Spinal cord (tissue), 10 donors: ENCODE measurements at places on chromosomes 1 and 21. TPM values are rescaled to one million over a fixed set of nuclear protein-coding genes. Genes with fewer than 3 reads are reported as not detected.
A peak's percentile ranks its signal among the peaks of the same experiment; 100 is the strongest.

OR2L3 gene
- polyA plus RNA-seq, result 0.42 TPM

MMP23B gene
- polyA plus RNA-seq, result 8.5 TPM

MFSD2A gene
- 42.9 TPM for polyA plus RNA-seq

FCRL5 gene
- not detected for polyA plus RNA-seq

SPRR2G gene
- polyA plus RNA-seq, result not detected

GPR25 gene
- polyA plus RNA-seq, result 0.44 TPM

RIPK4 gene
- 0.11 TPM for polyA plus RNA-seq

TAF12 gene
- polyA plus RNA-seq, result 28.8 TPM

CATSPERE gene
- polyA plus RNA-seq, result 1.2 TPM

ATP13A2 gene
- polyA plus RNA-seq, result 308 TPM

IFI44 gene
- 38.3 TPM for polyA plus RNA-seq

RALGPS2 gene
- 31.1 TPM for polyA plus RNA-seq

TNFRSF9 gene
- not detected for polyA plus RNA-seq

NUP210L gene
- polyA plus RNA-seq, result 0.16 TPM

C1orf174 gene
- 27.2 TPM for polyA plus RNA-seq

SLC22A15 gene
- 28.5 TPM for polyA plus RNA-seq

HHAT gene
- polyA plus RNA-seq, result 5.2 TPM

DNA sequence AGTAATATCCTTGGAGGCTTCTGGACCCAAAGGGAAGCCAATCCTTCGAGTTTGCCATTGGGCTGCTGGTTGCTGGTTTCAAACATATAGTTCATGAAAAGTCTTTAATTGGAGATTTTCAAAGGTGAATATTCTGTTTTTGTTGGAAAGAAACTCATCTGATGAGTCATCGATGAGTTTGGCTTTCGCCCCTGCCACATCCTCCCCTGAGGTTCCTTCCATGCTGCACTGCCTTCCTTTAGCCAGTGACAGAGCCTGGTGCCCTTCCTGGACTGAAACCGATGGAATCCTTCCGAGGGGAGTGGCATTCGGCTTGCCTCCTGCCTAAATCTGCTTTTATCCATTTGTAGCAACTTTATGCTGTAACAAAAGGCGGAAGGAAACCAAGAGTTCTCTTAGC, 550.0 kb downstream of the KIF26B start:
- no peak for DNase-seq
- H3K36me3 ChIP-seq, result peaks cover 12% of the 10 kb centered on the region

- peaks cover 10% of the 10 kb centered on the region for H3K4me1 ChIP-seq
- H3K27me3 ChIP-seq, result no peaks in the 10 kb centered on the region
- H3K4me3 ChIP-seq, result no peak overlapping the region
- H3K27ac ChIP-seq, result no peak overlapping the region
- peak; percentile 21 for DNase-seq
These were observed 4.3 kb upstream of the MFAP2 start for GRCh38 chr1:16984717-16985116.

DNA sequence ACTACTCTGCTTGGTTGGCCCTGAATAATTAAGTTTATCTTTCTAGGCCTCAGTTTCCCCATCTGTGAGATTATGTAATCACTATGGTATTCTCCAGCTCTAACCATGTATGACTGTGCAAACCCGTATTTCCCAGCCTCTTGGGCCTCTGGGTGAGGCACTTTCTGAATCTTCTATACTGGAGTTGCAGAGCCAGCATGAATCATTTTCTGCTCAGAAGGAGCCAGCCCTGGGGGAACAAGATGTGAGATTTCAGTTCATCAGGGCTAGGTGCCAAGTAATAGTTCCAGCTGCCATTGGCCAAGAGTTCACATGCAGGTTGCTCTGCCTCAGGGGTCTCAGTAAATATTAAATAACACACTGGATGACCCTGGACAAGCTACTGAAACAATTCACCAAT, 47.7 kb upstream of the USP24 start:
- no peak overlapping the region for H3K4me3 ChIP-seq
- H3K36me3 ChIP-seq, result no peaks in the 10 kb centered on the region
- no peaks in the 10 kb centered on the region for H3K27me3 ChIP-seq
- no peak overlapping the region for H3K27ac ChIP-seq
- no peaks in the 10 kb centered on the region for H3K4me1 ChIP-seq

- no peaks in the 10 kb centered on the region for H3K27me3 ChIP-seq
- H3K36me3 ChIP-seq, result no peaks in the 10 kb centered on the region
- H3K4me3 ChIP-seq, result no peak overlapping the region
- H3K27ac ChIP-seq, result no peak overlapping the region
These were observed 11.5 kb upstream of the PSRC1 start for GRCh38 chr1:109294481-109294880.

- no peak overlapping the region for H3K4me3 ChIP-seq
- H3K27ac ChIP-seq, result no peak overlapping the region
- no peaks in the 10 kb centered on the region for H3K27me3 ChIP-seq
- H3K4me1 ChIP-seq, result no peaks in the 10 kb centered on the region
- no peaks in the 10 kb centered on the region for H3K36me3 ChIP-seq
These were observed 352.0 kb downstream of the USH2A start for GRCh38 chr1:216071262-216071661.

DNA sequence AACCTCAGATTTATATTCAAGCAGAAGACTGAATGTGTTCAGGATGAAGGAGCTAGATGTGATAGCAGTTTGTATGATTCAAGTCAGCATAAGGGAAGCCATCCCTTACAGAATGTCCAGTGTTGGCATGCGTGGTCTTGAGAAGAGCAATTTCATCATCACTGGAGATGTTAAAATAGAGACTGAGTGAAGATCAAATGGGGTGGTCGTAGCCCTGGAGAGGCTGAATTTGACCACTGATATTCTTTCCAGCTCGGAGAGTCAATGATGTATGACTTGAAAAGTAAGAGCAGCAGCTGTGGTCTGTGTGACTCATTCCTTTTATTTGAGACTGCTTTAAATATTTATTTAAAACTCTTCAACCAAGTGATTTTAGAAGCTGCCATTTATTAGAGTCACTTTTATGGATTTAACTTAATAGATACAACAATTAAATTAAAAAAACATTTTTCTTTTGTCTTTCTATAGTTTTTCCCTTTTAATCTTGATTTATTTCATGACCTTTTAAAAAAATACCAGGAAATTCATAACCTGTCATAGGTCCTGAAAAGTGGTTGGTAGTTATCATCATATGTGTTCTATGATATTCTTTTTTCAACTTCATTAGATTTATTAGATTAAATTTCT, 15.5 kb downstream of the FMN2 start:
- H3K4me3 ChIP-seq, result no peak overlapping the region
- H3K27ac ChIP-seq, result no peak overlapping the region
- DNase-seq, result no peak
- no peaks in the 10 kb centered on the region for H3K36me3 ChIP-seq
- H3K27me3 ChIP-seq, result no peaks in the 10 kb centered on the region

DNA sequence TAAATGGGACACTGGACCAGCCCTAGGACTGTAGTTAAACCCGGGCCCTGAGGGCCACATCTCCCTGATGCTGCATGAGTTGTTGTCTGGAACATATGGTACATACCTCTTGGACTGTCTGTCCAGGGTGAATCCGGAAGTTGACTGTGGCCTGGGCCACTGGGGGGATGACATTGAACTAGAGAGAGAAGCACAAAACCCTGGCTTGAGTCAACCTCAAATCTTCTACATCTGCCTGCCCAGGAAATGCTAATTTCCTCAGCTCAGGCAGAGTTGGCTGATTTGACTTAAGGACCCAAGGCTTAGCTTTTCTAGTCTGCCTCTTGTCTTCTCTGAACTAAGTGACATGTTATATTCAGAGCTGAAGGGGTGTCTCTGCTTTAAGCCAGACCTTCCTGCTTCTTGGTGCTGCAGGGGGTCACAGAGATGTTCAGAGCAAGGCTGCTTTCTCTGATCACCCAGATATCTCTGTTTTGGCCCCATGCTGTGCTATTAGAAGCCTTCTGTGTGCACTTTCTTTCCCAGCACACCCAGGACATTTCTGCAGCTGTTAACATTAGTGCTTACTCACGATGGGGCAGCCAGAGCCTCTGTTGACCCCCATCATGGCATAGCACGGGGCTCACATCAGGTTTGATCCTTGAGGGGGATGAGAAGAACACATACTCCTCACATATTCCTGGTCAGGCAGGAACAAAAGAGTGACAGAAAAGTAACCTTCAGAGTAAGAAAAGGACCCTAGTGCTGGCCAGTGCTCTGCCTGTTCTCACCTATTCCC, 9.6 kb downstream of the PM20D1 start:
- H3K36me3 ChIP-seq, result no peaks in the 10 kb centered on the region
- DNase-seq, result no peak
- H3K4me3 ChIP-seq, result no peak overlapping the region
- no peaks in the 10 kb centered on the region for H3K4me1 ChIP-seq
- no peaks in the 10 kb centered on the region for H3K27me3 ChIP-seq
- H3K27ac ChIP-seq, result no peak overlapping the region

- no peaks in the 10 kb centered on the region for H3K27me3 ChIP-seq
- peaks cover 62% of the 10 kb centered on the region for H3K36me3 ChIP-seq
- H3K4me1 ChIP-seq, result peaks cover 40% of the 10 kb centered on the region
- no peak overlapping the region for H3K4me3 ChIP-seq
- DNase-seq, result no peak
- no peak overlapping the region for H3K27ac ChIP-seq
These were observed 64.4 kb downstream of the AGPAT3 start for GRCh38 chr21:43929217-43929971.

GRCh38 chr1:159791031-159791430, 10.3 kb downstream of the DUSP23 start:
- no peak overlapping the region for H3K4me3 ChIP-seq
- DNase-seq, result no peak
- H3K36me3 ChIP-seq, result no peaks in the 10 kb centered on the region
- H3K4me1 ChIP-seq, result no peaks in the 10 kb centered on the region

GRCh38 chr21:35438643-35439404, 389.7 kb upstream of the RUNX1 start:
- no peak for DNase-seq
- H3K36me3 ChIP-seq, result no peaks in the 10 kb centered on the region

GRCh38 chr1:247322442-247322841, 9.2 kb downstream of the ZNF496 start:
- no peak overlapping the region for H3K4me3 ChIP-seq
- DNase-seq, result no peak
- no peaks in the 10 kb centered on the region for H3K4me1 ChIP-seq
- peaks cover 41% of the 10 kb centered on the region for H3K36me3 ChIP-seq
- H3K27me3 ChIP-seq, result no peaks in the 10 kb centered on the region

DNA sequence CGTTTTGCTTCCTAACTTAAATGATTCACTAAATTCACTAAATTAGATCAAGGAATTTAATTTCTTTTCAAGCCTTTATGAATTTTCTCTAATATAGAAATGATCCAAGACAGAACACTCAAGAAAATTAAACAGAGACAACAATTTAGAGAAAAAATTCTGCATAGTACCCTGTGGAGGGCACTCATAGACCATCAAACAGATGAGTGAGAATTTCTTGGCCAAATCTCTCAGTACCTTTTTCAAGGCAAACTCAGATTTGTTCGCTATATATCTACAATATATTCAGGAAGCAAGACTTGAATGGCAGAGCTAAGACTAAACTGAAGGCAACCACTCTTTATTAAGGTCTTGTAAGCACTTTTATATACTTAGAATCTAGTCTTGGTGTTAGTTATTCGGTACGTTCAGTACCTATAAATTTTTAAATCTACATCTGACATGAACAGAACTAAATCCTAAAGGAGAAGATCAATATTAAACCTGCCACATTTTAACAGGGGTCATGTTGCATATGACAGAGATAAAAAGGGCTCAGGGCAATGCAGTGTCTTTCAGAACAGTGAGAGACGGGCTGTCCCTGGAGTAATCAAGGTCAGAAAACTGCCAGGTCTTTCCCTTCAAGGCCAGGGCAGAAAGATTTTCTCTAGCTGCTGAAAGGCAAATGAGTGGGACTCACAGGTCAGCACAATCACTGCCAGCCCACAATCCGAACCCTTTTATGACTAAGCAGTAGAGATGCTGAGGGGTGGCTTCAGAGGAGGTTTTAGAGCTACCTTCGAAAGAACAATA, 118.8 kb upstream of the TMPRSS15 start:
- no peaks in the 10 kb centered on the region for H3K4me1 ChIP-seq
- H3K4me3 ChIP-seq, result no peak overlapping the region
- peak; percentile 94 for DNase-seq
- no peaks in the 10 kb centered on the region for H3K36me3 ChIP-seq
- H3K27me3 ChIP-seq, result no peaks in the 10 kb centered on the region

- no peaks in the 10 kb centered on the region for H3K36me3 ChIP-seq
- no peak overlapping the region for H3K4me3 ChIP-seq
- no peak for DNase-seq
- no peaks in the 10 kb centered on the region for H3K27me3 ChIP-seq
These were observed 36.7 kb downstream of the PAPPA2 start for GRCh38 chr1:176499671-176500070.

DNA sequence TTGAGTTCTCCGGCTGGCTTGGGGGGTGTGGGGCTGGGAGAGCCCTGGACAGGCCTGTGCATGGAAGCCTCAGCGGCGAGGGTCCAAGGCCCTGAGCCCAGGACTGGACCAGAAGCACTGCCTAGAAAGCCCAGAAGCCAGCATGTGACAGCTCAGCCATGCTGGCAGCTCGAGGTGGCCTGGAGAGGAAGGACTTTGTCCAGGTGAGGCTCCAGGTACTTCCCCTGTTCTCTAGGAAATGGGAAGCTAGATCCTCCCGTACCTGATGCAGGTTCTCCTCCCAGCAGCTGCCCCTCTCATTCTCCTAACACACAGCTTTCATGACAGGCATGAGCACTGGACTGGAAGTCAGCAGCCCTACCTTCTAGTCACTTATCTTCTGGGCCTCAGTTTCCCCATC, 6.4 kb downstream of the PADI3 start:
- no peak overlapping the region for H3K27ac ChIP-seq
- no peak overlapping the region for H3K4me3 ChIP-seq
- H3K27me3 ChIP-seq, result no peaks in the 10 kb centered on the region
- DNase-seq, result no peak
- H3K36me3 ChIP-seq, result no peaks in the 10 kb centered on the region
- H3K4me1 ChIP-seq, result no peaks in the 10 kb centered on the region

GRCh38 chr1:154865442-154866256, 4.4 kb downstream of the KCNN3 start:
- no peak overlapping the region for H3K4me3 ChIP-seq
- peaks cover 81% of the 10 kb centered on the region for H3K4me1 ChIP-seq
- no peak overlapping the region for H3K27ac ChIP-seq
- no peak for DNase-seq

DNA sequence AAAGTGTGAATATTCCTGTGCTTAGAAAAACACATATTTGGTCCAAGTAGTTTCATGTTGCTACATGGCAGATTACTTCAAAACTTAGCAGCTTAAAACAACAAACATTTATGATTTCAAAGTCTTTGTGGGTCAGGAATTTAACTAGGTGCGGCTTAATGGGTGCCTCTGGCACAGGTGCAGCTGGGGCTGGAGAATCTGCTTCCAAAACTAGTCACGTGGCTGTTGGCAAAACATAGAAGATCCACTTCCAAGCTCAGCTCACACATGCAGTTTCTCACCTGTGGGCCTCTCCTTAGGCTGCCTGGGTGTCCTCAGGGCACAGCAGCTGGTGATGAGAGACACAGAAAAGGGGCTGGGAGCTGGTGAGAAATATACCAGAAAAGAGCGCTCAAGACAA, 263.4 kb downstream of the TTLL7 start:
- H3K36me3 ChIP-seq, result no peaks in the 10 kb centered on the region
- no peak for DNase-seq
- no peak overlapping the region for H3K4me3 ChIP-seq
- no peak overlapping the region for H3K27ac ChIP-seq

- peaks cover 8% of the 10 kb centered on the region for H3K4me1 ChIP-seq
- no peaks in the 10 kb centered on the region for H3K36me3 ChIP-seq
- H3K27me3 ChIP-seq, result no peaks in the 10 kb centered on the region
- no peak for DNase-seq
- H3K4me3 ChIP-seq, result no peak overlapping the region
These were observed 4.7 kb upstream of the TSNAX start for GRCh38 chr1:231523816-231524215.
